T-helper 2 cell treated with Interferon-gamma antibody and Interleukin-4, amounts not matched to agents 5 μg/mL and 100 μg/mL, for 36 hours (primary cell): ENCODE measurements at places on chromosomes 6 and 20.

DNA sequence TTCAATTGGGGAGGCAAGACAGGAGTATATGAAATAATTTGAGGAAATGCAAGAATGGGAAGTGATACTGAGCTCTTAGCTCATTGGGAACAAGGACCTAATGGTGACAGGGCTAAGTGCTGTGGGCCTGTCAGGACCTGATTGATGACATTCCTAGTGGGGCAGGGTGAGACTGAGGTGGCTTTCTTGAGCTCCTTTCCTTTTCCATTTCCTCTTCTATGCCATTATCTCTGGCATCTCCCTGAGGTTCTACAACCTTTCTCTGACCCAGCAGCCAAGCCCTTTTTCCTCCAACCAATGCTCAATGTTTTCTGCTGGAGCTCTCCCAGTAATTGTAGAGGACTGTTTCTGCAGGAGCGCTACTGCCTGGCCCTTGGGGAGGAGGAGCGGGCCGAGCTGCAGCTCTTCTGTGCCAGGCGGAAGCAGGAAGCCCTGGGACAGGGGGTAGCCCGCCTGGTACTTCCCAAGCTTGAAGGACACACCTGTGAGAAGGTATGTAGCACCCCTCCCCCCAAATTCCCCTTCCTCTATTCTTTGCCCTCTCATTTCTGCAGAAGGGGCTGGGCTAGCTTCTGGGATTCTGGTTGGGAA is 2.8 kb upstream of the TOMM6 start:
- DNase-seq, result no peak

- no peak for DNase-seq
Observed at GRCh38 chr20:20237093-20237959, 130.6 kb upstream of the INSM1 start.

- no peak for DNase-seq
Observed at GRCh38 chr20:46939031-46939965, 44.7 kb downstream of the EYA2 start.

GRCh38 chr6:129390900-129391299 is 319.1 kb downstream of the ARHGAP18 start:
- no peak for DNase-seq

DNA sequence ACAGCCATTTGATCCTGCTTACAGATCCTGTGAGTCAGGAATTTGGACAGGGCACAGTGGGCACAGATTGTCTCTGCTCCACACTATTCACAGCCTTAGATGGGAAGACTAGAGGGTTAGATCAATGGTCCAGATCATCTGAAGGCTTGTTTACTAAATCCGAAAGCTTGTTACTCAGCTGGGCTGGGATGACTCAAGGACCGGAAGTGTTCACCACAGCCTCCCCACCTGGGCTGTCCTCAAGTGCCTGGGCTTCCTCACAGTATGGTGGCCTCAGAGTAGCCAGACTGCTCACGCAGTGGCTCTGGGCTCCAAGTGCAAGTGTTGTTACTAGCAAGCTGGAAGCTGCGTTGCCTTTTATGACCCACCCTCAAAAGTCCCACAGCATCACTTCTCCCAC is 75.4 kb upstream of the INSM1 start:
- DNase-seq, result no peak

GRCh38 chr6:31270788-31271640 is 878 bp downstream of the HLA-C start:
- DNase-seq, result peak; percentile 36

GRCh38 chr6:116485559-116486184 is 24.5 kb downstream of the CALHM6 start:
- DNase-seq, result no peak

DNA sequence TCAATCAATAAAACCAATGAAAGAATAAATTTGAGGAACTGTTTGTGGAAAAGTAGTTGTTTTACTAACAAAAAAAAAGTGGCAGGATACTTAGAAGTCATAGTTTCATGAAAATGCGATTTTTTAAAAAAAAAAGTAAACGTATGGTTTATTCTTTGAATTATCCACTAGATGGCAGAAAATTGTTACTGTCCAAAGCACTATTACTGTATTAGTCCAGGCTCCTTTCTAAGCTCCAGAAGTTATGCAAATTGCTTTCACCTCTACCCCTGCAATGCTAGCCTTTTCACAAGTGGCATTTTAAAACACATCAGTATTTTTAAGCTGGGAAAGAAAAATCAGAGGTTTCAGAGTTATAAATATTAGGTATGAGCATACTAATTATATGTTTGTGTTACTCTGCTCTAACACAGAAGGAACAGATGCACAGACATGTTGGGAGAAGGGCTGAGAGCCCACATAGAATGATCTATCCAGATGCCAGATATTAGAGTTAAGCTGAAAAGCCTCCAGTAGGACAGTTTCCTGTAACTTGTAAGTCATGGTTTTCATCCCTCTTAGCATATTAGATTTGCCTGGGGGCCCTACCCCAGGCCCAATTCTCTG is 63.9 kb downstream of the FHL5 start:
- no peak for DNase-seq

DNA sequence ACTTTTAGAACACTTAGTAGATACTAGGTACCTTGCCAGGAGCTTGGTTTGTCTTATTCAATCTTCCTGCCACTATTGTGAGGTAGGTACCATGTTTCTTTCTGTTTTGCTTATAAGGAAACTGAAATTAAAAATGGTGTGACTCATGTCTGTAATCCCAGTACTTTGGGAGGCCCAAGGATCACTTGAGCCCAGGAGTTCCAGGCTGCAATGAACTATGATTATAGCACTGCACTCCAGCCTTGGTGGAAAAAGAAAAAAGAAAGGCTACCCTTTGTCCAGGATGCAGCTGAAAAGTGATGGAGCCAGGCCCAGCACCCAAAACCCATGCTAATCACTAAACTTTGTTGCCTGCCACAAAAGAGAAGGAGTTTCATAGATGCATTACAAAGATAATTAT is 34.1 kb upstream of the LAMA4 start:
- no peak for DNase-seq

DNA sequence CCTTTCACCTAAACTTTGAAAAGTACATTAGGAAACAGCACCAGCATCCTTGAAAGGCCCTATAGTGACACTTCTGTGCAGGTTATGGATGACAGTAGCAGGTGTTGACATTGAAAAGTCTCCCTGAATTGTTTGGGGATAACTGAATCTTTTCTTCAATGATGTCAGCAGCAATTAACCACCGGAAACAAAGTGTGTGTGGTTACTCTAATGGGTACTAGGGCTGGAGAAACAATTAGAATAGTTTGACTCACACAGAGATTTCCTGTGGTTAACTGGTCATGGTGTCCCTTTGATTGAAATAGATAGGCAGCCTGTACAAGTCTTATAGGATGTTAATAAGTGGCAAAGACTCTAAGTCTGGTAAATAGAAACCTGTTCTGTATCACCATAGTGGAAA is 189.1 kb downstream of the TBX18 start:
- DNase-seq, result no peak

GRCh38 chr6:22448291-22448711 is 121.1 kb upstream of the HDGFL1 start:
- DNase-seq, result no peak

- DNase-seq, result no peak
Observed at GRCh38 chr6:158168040-158168289, at the start of gene SERAC1. TSS of gene SERAC1 (minus strand) at chr6:158168262. CDS start at chr6:158158363, 9,899 bp downstream.

DNA sequence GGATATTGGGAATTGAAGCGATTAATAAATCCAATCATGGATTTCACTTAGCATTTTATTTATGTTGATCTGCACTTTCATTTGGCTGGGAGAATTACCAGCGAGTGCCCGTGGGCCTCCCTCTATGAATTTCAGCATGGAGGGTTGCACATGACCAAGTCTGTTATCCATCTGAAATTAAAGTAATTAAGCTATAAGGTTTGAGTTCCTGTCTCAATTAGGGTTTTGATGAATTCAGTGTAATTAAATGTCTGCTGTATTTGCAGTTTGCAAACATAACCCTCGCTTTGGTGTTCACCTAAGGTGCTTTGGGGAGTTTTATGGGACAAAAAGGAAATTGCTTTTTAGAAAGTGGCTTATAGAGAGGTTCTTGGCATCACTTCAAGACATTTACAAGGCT is 169.8 kb upstream of the RIN2 start:
- DNase-seq, result no peak

- no peak for DNase-seq
Observed at GRCh38 chr6:111939902-111940301, 66.7 kb upstream of the FYN start.

DNA sequence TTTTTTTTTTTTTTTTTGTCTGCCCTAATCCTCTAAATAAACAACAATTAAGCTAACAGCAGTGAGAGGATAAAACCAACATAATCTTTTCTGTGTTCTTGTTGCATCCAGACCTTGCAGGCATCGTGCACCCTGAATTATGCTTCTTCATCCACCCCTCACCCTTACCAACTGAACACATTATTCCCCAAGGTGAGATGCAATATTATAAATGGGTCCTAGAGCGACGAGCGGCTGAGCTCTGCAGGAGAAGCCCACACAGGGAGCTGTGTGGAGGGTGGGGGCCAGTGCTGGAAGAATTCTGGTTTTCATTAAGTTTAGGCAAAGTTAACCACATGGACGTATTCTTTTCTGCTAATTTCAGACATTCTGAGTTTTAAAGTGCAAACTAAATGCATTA is 32.2 kb upstream of the NXT1 start:
- no peak for DNase-seq

DNA sequence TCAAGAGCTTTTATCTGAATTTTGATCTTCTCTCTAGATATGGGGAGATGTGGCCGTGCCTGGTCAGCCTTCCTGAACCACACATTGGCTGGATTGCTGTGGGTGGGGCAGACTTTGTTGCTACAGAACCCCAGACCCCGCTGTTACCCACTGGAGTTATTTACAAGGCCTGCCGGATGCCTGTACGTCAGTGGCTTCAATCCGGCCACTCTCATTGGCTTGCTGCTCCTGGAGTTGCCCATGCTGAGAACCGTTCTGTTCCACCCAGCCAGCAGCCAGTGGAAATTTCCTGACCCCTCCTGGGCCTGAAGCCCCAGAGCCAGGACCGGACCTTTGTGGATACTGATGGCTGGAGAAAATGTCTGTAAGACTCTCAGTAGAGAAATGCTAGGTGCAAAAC is 101.9 kb downstream of the TFAP2C start:
- no peak for DNase-seq

DNA sequence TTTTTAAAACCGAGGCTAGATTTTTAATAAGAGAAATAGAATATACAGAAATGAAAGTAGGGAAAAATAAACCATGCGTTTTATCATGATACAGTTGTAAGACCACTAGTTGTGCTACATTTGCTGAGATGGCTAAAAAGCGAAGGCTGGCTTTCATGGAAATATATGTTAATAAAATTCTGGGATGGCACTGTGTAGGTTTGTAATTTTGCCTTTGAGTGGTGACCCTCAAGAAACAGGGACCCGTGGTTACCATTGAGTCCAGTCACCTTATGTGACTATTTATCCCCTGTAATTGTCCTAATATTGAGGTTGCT is 233.8 kb downstream of the ARHGAP18 start:
- no peak for DNase-seq

GRCh38 chr6:47844881-47845280 is 63.0 kb downstream of the OPN5 start:
- no peak for DNase-seq

GRCh38 chr6:72140795-72141194 is 254.4 kb downstream of the RIMS1 start:
- DNase-seq, result no peak

DNA sequence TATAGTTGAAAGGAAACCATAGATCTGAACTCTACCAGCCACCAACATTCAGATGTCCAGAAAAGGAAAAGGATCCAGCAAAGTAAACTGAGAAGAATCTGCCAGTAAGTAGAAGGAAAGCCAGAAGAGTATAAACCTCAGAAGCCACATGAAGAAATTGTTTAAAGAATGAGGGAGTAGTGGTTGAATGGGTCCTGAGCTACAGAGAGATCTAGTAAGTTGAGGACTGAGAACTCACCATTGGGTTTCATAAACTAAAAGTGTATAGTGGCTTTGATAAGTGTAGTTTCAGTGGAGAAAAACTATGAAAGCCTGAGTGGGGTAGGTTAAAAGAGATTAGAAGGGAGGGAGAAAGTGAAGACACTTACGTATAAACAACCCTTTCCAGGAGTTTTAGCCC is 32.0 kb upstream of the SUMO4 start:
- DNase-seq, result no peak

- no peak for DNase-seq
Observed at GRCh38 chr6:167762259-167762962, 64.3 kb upstream of the AFDN start.

GRCh38 chr6:123091896-123092271 is 95.8 kb downstream of the CLVS2 start:
- no peak for DNase-seq

GRCh38 chr6:126546541-126547120 is 206.7 kb downstream of the CENPW start:
- no peak for DNase-seq

DNA sequence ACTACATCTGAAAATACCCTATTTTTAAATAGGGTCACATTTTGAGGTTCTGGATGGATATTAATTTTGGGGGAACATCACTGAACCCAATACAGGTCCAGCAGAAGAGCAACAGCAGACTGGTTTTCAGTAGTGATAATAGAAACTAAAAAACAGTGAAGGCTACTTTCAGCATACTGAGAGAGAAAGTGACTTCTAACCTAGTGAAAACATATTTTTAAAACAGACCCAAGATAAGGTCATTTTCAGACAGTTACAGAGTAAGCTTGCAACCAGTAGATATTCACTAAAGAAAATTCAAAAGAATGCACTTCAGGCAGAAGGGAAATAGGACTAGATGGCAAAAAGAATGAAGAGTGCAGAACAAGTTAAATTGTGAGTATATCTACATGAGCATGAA is 42.0 kb upstream of the TMEM244 start:
- no peak for DNase-seq

DNA sequence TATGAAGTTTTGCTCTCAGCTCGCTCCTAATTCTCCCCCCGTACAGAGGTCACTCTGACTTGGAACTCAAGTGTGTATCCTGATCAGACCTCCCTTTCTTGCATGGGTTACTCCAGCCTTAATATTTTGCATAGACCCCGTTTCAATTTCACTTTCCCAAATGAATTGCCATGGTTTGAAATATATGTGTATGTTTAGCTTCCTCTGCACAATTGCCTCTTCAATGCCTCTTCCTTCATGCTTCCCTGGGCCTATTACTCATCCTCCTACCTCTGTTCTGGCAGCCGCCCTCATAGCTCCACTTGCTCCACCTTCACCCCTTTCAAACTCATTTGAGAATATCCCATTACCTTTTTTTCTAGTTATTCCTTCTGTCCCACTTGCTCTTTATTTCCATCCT is 90.0 kb upstream of the SAMD5 start:
- no peak for DNase-seq
